ENCODE measurements at places on chromosomes 11 and 22.

DNA sequence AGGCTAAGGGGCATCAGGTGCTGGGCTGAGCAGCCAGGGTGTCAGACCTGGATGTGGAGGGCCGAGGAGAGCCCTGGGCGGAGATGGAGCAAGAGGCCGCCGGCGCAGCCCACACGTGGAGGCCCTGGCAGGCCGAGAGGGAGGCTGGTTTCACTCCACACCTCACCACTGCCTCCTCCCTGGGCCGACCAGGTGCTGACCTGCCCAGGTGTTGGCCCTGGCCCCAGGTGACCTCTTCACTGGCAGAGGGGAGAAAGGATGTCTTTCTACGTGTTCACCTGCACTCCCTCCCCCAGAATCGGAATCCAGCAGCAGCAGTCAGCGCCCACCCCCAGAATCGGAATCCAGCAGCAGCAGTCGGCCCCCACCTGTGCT, 781 bp downstream of the ANO9 start:
- no peak for DNase-seq

DNA sequence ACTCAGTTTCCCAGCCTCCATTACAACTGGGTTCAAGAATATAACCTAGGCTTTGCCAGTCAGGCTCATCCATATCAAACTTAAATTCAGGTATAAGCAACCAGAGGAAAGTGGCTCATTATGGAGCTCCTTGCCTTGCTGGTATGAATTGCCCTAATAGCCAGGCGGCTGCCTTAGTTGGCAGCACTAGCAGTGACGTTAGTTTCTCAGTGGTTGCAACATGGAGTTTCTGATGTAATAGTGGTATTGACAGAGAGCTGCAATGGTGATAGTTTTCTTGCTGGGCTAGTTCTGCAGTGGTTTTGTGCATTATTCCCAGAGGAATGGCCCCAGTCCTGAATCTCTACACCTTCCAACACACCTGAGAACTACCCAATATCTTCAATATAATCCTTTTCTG, 3.8 kb upstream of the TMEM123 start:
- no peak for DNase-seq

DNA sequence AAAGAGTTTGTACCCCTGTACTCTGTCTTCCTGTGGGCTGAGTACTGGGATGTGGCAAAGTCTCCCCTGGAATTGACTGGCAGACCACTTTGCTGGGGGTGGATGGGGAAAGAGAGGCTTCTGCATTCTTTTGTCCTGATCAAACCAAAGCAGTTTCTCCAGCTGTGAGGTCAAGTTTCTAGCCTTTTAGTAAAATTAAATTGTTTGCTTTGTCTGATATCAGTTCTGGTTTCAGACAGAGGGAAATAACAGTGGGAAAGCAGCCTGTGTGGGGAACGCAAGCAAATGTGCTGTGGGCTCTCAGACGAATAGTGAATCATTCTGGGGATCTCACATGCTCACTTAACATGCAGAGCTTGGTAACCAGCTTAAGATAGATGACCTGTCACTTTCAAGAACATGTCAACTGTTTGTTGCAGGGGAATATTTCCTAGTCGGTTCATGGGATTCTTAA, 151.6 kb downstream of the FAT3 start:
- no peak for DNase-seq

- no peak for DNase-seq
Measured at GRCh38 chr22:31945443-31945855, 1.1 kb downstream of the YWHAH start.

DNA sequence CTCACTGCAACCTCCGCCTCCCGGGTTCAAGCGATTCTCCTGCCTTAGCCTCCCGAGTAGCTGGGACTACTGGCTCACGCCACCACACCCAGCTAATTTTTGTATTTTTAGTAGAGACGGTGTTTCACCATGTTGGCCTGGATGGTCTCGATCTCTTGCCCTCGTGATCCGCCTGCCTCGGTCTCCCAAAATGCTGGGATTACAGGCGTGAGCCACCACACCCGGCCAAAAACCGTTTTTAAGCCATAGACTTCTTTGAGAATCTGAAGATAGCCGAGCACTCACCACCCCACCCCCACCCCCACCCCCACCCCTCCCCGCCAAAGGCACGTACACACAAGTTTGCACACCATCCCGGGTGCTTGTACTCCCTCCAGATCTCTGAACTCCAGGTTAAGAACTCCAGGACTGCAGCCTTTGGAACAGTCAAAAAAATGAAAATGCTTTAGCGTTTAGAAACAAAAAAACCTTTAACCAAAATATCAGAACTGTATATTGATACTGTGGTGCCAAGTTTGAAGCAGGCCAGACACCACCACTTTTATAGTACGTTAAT, 1.5 kb downstream of the CRKL start:
- DNase-seq = no peak

DNA sequence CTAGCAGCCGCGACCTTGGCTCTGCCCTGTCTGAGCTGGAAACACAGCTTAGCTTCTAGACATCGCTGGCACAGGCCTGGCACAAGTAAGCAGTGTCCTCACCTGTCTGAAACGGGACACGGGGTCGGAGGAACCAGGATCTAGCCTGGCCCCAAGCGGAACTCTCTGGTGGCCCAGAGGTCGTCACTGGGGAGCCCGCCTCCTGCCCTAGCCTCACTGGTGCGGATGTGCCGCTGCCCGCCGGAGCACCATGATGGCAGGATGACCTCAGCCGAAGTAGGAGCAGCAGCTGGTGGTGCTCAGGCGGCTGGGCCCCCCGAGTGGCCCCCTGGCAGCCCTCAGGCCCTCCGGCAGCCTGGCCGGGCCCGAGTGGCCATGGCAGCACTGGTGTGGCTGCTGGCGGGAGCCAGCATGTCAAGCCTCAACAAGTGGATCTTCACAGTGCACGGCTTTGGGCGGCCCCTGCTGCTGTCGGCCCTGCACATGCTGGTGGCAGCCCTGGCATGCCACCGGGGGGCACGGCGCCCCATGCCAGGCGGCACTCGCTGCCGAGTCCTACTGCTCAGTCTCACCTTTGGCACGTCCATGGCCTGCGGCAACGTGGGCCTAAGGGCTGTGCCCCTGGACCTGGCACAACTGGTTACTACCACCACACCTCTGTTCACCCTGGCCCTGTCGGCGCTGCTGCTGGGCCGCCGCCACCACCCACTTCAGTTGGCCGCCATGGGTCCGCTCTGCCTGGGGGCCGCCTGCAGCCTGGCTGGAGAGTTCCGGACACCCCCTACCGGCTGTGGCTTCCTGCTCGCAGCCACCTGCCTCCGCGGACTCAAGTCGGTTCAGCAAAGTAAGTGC, 871 bp downstream of the SLC35E4 start:
- no peak for DNase-seq

- no peak for DNase-seq
Measured at GRCh38 chr22:30843245-30843644, 125.3 kb downstream of the MORC2 start.

DNA sequence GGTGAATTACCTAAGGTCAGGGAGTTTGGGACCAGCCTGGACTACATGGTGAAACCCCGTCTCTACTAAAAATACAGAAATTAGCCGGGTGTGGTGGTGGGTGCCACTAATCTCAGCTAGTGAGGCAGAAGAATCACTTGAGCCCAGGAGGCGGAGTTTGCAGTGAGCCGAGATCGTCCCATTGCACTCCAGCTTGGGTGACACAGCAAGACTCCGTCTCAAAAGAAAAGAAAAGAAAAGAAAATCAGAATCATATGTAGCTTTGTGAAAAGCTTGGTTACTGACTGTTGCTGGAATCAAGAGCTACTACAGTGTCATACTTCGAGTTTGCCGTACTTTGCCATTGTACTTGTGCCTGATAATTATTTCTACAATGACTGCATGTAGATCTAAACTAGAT, 4.2 kb upstream of the TMEM135 start:
- DNase-seq = no peak

DNA sequence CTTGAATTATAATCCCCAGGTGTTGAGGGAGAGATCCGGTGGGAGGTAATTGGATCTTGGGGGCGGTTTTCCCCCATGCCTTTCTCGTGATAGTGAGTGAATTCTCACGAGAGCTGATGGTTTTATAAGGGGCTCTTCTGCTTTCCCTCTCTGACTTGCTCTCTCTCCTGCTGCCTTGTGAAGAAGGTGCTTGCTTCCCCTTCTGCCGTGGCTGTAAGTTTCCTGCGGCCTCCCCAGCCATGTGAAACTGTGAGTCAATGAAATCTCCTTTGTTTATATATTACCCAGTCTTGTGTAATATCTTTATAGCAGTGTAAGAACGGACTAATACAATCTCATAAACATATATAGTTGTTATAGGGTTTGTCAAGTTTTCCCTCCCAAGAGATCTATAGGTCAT, 32.8 kb downstream of the KCNE3 start:
- DNase-seq = no peak

- no peak for DNase-seq
Measured at GRCh38 chr11:59380263-59381059, 21.8 kb downstream of the OR5AN1 start.

DNA sequence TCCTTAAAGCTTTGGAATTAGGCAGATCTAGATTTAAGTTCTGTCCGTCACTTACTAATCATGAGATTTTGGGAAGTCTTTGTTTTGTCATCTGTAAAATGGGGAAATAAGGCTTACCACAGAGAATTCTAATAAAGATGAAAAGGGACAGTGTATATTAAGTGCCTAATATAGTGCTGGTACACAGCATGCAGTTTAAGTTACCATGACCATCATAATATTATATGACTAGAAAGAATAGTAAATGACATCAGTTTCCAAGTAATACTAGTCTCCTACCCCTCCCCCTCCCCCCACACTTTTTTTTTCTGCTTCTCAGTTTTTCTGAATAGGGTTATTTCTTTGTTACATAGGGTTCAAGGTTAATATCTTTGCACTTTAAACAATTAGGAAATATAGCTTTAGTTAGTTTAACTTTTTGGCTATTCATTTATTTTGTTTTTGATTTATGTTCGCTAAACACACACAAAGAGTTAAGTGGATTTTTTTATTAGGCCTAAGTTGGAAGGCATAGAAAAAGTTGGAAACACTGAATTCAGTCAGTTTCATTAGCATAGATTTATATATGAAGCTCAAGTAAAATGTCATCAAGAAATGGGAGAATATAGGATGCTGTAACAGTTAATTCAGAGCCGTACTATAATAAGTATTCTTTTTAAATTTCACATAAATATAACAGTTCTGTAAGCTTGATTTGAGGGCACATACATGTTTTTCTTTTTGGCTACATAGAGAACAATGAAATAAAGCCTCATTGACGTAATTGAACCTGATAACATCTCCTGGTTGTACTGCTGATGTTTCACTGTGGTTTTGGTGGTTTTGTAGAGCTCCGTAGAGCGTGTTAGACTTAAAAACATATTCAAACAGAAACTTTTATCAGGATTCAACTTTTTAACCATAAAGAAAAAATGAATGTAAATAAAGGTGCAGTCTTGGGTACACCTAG, 121.2 kb downstream of the PDE3B start:
- no peak for DNase-seq

DNA sequence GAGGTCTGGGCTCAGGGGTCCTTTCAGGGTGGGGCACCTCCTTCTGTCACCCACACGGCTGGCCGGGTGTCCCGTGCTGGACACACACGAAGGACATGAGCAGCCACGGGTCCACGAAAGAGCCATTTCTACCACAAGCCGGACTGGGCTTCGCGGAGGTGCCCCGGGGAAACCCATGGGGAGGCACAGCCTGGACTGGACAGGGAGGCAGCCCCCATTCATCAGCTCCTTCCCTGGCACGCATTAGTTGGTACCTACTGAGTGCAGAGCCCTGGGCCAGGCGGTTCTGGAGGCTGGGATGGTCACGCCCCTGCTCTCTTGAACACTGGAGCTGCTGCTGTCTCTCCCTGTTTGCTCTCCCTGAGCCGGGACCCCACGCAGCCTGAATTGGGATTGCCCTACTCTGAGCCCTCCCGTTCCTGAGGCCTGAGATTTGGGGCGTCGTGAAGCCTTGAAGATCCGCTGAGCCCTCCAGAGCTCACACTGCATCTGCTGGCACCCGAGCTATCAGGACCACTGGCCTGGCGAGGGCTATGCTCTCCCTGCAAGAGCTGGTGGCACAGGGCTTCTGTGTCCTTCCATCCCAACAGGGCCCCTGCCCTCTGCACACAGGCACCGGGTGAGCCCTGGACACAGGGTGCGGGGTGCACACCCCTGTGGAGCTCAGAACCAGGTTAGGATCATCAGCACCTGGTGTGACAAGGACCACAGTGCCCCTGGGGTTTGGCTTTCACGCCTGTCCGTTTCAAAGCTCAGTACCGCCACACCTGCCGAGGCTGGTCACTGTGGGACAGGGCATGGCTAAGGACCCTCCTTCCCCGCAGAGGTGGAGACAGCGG, 84.6 kb downstream of the MYEOV start:
- DNase-seq = no peak

Measured in stimulated activated CD8-positive, alpha-beta memory T cell treated with anti-CD3 and anti-CD28 coated beads, Interleukin-2, amount 100 ng/mL, for 48 hours (primary cell).